IMR-90 (cell line): ENCODE measurements at places on chromosomes 16 and 17. TPM values are rescaled to one million over a fixed set of nuclear protein-coding genes. Genes with fewer than 3 reads are reported as not detected.

- peak; percentile 39 for DNase-seq
Measured at GRCh38 chr16:12613131-12613991, 190.3 kb downstream of the CPPED1 start.

DNA sequence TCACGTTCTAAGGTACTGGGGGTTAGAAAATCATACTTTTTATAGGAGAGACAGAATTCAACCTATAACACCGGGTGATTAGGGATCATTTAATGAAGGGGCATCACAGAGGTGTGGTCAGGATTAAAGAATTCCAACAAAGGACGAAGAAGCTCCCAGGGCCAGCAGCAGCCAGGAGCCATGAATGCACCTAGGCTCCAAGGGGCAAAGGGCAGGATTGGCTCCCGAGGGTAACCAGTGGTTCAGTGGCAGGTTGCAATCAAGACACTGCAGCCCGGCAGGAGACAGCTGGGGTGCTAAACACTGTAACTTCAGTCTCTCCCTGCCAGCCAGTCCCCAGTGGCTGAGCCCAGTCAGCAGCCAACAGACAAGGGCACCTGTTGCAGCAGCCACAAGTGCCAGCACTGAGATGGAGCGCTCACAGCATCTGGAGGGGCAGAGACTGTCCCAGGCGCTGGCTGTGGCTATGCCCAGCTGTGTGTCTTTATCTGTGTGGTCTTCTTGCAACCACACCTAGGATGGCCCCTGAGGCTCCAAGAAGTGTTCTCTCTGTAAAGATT is 23.9 kb downstream of the DHRS7C start:
- DNase-seq: no peak

DNA sequence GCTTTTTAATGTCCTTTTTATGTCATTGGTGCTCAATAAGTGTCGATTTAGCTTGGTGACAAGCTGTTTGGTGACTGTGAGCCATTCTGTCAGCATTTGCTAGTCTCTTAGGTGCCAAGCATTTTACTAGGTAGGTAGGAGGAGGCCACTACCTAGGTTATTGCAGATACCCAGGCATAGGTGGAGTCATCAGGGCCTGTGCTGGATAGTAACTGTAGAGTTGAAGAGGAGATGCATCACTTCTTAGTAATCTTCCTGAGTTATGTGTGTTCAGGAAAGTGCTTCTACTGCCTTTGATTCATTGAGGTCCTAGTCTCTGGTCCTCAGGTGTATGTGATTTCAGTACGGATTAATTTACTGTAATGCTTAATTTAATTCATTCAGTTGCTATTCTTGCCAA is 17.7 kb downstream of the USP10 start:
- DNase-seq: no peak

- DNase-seq: peak; percentile 30
Measured at GRCh38 chr17:76266244-76266938, 1.2 kb downstream of the UBALD2 start.

The OSBPL7 gene
- 4.7 and 5.2 TPM in 2 replicates for total RNA-seq
